BJ (cell line): ENCODE measurements at places on chromosomes 7 and 10. TPM values are rescaled to one million over a fixed set of nuclear protein-coding genes. Genes with fewer than 3 reads are reported as not detected.

Gene HOXA4
- 1.2 and 1.3 TPM in 2 replicates for polyA plus RNA-seq

Gene FRMD4A
- polyA plus RNA-seq = 21.1 and 31.6 TPM in 2 replicates

Gene TMEM130
- polyA plus RNA-seq = 4.4 and 6.4 TPM in 2 replicates

Gene FAM13C
- polyA plus RNA-seq = not detected in 2 replicates

Gene CDK13
- polyA plus RNA-seq = 24.1 and 27.3 TPM in 2 replicates

Gene LIPN
- not detected in 2 replicates for polyA plus RNA-seq

Gene SPDYE2
- polyA plus RNA-seq = not detected in 2 replicates

Gene ARHGAP22
- polyA plus RNA-seq = 6.4 and 7.2 TPM in 2 replicates

Gene PKD2L1
- not detected in 2 replicates for polyA plus RNA-seq

Gene MRLN
- polyA plus RNA-seq = not detected in 2 replicates

Gene CYP3A4
- not detected in 2 replicates for polyA plus RNA-seq

Gene ZNF117
- polyA plus RNA-seq = 1.9 and 4.1 TPM in 2 replicates

Gene GRM3
- not detected in 2 replicates for polyA plus RNA-seq

Gene CC2D2B
- polyA plus RNA-seq = not detected in 2 replicates

Gene PTF1A
- not detected in 2 replicates for polyA plus RNA-seq

Gene TMEM178B
- 0.43 and 0.59 TPM in 2 replicates for polyA plus RNA-seq

Gene TFR2
- polyA plus RNA-seq = 0.49 and 0.72 TPM in 2 replicates

Gene GGCT
- 16.5 and 18.8 TPM in 2 replicates for polyA plus RNA-seq

Gene NODAL
- polyA plus RNA-seq = not detected in 2 replicates

Gene CCDC186
- 2.2 and 5.4 TPM in 2 replicates for polyA plus RNA-seq

- no peak for DNase-seq
Measured at GRCh38 chr7:318878-319661, 29.1 kb downstream of the FOXL3 start.

DNA sequence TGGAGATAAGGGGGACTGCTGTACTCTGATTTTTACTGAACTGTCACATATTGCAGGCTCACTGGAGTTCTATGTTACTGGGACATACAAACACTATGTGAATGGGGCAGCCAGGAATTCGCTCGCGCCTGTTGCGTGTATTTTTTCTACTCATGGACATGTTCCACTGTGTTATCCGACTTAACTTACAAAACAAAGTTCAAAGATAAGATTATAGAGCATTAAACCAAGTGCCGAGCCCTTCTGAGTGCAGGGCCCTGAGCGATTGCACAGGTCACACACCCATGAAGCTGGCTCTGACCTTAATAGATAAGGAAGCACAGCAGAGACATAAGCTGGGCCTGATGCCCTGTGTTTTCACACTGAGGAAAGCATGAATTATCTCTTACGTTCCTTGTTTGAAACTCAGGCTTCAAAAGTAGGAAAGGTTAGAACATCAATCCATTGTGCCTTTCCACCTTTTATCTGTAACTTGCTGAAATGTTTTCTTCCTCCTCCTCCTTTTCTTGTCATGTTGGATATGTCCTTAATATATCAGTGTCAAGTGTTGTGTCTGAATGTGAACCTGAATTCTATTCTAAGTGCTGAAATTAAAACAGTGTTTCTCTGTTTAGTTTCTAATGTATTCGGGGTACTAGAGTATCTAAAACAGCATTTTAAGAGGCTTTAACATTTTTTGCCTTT lies 273.8 kb downstream of the AUTS2 start:
- DNase-seq = no peak

- no peak for DNase-seq
Measured at GRCh38 chr10:86077871-86078638, 288.5 kb downstream of the GRID1 start.

GRCh38 chr7:98727146-98727709 lies 110.1 kb downstream of the NPTX2 start:
- DNase-seq = no peak

DNA sequence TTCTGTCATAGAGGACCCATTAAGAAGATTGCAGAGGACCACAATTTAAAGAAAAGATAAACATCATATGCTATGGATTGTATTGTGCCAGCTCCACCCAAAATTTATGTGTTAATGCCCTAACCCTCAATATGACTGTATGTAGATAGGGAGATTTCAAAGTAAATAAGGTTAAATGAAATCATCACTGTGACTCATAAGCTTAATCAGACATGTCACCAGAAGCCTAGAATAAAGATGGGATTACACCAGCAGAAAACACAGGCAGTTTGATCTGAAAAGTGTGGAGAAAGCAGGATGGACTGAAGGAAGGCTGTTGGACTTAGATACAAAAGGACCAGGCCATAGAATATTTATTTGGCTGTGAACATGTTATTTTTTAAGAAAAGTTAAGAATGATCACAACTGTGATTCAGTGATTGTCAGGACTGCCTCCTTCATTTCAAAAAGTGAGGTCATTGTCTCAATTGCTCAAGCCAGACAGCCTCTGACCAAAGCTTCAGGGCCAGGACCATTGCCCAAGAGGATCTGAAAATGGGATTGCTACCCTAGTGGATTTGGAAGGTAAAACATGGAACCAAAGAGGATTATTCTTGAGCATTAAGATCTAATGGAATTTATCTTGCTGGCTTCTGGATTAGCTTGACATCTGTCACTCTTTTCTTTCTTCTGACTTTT lies 270.8 kb upstream of the POM121L12 start:
- DNase-seq = no peak

DNA sequence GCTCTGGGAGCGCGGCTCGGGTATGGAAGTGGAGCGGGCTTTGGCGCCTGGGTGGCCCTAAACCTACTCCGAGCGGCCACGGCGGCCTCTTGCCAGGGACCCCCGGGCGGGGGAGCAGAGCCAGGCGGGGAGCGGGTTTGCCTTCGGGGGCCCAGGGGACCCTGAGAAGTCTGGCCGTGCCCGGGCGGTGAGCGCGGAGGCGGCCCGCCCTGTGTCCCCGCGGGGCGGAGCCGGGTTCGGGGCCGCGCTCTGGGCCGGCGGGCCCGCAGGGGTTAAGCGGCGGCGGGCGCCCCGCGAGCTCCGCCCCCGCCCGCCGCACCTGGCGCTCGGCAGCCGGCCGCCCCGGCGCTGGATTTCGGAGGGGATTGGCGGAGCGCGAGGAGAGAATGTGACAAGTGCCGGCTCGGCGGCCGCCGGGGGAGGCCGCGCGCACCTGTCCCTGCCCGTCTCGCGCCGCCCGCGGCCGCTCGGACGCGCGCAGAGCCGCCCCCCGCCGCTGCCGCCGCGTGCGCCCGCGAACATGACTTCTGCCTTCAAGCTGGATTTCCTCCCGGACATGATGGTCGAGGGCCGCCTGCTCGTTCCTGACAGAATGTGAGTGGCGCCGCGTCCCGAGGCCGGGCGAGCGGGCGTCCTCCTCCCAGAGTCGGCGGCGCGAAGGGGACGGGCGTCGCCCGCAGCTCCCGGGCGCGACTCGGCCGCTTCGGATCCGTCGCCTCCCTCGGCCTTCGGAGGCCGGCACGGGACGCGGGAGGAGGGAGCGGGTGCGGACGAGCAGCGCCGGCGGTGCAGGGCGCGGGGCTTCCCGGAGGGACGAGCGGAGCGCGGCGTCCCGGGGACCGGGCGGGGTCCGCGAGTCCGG lies at the start of gene CELF2:
Gene CELF2 (plus strand): TSS at position 303 of the 862 bp plus-strand sequence. CDS start 218 bp downstream, at position 521.
- DNase-seq = no peak

DNA sequence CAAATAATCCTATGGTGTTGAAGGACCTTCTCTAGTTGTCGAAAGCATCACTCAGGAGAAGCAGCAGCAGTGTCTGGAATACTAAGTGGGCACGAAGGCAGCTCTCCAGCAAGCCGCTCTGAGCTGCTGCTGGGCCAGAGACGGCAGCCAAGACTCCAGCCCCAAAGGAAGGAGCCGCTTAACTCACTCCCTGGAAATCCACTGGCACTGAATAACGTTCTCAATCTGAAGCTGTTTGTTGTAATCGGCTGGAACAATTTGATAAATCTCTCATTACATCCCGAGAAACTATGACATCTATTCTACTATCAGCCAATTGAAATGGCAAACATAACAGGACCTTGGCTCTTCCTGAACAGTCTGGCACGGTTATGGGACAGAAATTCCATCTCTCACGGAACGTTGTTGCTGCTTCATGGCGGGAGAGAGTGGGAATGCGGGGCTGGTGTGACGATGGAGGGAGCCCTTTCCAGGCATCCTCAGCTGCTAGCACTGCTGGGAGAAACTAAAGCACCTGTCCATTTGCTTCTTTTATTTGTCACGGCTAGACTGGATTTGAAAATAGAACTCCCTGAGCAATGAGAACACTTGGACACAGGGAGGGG lies 331.5 kb upstream of the RNF32 start:
- DNase-seq = no peak

- DNase-seq = no peak
Measured at GRCh38 chr7:78173666-78174065, 375.1 kb downstream of the PHTF2 start.

DNA sequence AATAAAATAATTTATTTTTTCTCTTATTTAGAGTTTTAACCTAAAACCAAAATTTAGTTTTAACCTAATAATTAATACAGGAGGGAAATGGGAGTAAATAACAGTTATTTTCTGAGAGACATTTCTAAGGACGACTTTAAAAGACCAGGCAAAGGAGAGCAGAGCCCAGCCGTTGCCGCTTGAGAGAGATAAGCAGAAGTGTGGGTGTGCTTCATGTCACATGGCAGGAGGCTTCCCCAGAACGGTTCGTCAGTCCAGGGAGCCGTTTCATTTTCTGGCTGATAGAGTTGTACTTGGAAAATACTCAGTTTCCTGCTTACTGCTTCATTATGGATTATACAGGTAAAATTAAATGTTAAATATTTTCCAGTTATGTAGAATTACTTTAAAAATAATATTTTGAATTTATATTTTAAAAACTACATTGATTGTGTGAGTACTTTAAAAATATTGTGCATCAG lies 61.4 kb downstream of the ST7 start:
- DNase-seq = no peak

- DNase-seq = no peak
Measured at GRCh38 chr7:41956705-41957104, 253.8 kb upstream of the INHBA start.

- DNase-seq = no peak
Measured at GRCh38 chr7:43656997-43657396, 72.3 kb downstream of the COA1 start.

GRCh38 chr7:24982917-24983316 lies 2.9 kb upstream of the OSBPL3 start:
- no peak for DNase-seq

GRCh38 chr7:149772956-149773434 lies 393 bp downstream of the ZNF467 start:
- DNase-seq = no peak

DNA sequence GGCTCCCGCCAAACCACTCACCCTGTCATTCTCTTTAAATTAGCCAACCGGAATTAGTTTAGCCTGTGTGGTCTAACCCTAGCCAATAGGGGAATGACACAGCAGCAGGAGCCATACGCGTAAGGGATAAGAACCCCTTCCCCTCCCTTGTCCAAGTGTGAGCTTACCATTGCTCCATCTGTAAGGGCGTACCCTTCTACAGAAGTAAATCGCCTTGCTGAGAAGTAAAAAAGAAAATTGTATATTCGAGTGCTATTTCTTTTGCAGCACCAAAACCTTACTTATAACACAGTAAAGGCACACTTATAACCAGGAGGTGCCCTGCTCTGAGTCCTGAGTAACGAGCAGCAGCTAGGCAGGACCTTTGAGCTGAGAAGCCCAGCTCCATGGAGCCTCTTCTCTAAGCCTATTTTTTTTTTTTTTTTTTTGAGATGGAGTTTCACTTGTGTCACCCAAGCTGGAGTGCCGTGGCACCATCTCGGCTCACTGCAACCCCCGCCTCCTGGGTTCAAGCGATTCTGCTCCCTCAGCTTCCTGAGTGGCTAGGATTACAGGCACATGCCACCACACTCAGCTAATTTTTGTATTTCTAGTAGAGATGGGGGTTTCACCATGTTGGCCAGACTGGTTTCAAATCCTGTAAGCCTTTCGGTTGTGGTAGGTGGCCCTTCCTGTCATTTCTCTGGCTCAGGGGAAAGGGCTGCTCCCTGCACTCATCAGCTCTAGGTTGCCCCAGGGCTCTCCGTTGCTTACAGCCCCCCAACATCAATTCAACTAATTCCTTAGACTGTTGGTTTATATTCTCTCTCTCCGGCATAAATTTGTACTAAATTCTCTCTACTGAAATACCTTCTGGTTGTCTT lies 73.3 kb downstream of the NSUN6 start:
- DNase-seq = no peak

- no peak for DNase-seq
Measured at GRCh38 chr10:660970-661596, 28.4 kb downstream of the DIP2C start.

GRCh38 chr10:132959559-132959961 lies 17.2 kb upstream of the CFAP46 start:
- no peak for DNase-seq

- no peak for DNase-seq
Measured at GRCh38 chr10:49751216-49751615, 10.9 kb downstream of the OGDHL start.

- no peak for DNase-seq
Measured at GRCh38 chr10:62658516-62658915, 146.0 kb upstream of the ADO start.

DNA sequence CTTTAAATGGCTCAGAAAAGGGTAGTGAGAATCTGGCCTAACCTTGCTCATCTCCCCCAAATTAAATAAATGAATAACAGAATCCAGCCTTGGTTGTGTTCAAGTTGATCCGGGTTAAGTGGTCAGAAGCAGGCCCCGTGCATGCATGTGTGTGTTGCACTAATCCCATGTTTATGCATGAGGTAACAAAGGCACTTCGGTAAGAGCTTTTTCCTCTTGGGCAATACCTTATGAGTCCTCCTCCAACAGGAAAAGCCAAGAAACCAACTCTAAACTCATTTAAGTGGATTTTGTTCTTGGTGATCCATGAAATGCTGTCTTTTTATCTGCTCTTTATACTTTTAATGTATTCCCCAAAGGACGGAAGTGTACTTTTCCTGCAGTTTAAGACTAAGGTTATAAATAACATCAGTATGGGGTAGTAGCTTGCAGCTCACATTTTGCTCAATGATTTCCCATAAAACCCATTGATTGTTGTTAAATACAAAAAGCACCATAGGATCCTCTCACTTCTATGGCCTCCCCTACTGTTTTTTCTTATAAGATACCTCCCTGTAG lies 104.9 kb upstream of the YAE1 start:
- DNase-seq = no peak

DNA sequence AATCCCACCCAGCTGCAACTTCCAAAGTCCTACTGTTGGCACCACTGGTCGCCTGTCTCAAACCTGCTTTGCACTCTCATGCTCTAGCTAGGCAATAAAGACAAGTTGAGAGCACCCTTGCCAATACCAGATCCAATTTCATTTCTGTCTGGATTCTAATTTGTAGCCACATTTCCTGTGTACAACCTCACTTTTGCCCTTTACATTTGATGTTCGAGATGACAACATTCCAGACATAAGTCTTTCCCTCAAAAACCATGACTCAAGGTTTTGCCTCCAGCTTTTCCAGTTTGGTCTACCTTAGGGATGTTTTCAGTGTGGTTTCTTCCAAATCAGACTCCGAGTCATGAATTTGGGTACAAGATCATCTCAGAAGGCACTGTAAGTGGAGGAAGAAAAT lies 309.0 kb downstream of the GPAM start:
- DNase-seq = no peak
